ENCODE measurements at places on chromosomes 3 and 15.
A peak's percentile ranks its signal among the peaks of the same experiment; 100 is the strongest.

GRCh38 chr15:89781055-89781454 is 4.9 kb downstream of the MESP2 start:
- DNase-seq: no peak

DNA sequence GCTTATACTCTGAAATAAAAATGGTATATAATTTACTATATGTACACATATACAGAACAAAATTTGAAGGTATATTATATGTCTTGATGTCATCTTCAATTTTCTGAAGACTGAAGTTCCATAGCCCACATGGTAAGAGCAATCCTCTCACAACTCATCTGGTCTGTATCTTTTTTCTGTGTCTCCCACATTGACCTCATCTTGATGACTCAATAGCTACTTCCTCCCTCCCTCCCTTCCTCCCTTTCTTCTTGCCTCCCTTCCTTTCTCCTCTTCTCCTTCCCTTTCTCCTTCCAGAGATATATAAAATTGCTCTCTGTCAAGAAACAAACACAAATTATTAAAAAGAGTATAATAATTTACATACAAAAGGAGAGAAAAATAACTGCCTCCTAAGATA is 268.5 kb downstream of the SQOR start:
- no peak for DNase-seq

- DNase-seq: no peak
Observed at GRCh38 chr15:89495638-89496145, 691 bp downstream of the RHCG start.

DNA sequence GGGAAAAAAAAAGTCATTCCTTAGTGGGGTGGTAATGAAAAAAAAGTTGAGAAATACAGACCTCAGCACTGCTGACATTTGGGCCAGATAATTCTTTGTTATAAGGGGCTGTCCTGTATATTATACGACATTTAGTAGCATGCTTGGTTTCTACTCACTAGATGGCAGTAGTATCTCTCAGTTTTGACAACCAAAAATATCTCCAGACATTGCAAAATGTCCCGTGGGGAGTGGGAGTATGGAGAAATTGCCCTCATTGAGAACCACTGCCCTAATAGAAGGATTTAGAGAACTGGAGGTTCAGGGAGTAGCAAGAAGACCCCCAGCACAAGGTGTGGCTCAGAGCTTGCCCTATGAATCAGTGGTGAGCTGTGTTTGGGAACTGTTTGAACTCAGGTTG is 28.6 kb upstream of the TEX264 start:
- DNase-seq: no peak

DNA sequence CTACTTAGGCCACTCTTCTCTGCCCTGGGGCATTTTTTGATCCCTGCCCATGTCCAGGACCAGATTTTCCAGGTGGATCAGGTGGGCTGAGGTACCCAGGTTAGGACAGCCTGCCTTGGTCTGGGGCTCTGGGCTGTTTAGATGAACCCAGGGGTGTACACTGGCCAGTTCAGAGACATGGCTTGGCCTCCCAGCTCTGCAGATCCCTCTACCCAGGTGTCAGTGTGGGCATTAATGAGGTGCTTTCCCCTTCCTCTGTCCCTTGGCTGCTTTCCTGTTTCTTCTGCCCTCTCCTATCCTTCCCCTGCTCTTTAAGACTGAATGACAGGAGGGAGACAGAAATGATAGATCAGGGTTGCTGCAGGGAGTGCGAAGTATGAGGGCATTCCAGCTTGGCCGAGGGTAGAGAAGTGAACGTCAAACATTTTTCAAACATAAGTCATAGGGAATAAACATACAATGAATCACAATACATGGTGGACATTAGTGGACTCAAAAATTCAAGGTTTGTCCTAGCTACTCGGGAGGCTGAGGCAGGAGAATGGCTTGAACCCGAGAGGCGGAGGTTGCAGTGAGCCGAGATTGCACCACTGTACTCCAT is 30.5 kb downstream of the RTP1 start:
- no peak for DNase-seq

GRCh38 chr3:126468028-126468891 is 7.4 kb downstream of the ZXDC start:
- no peak for DNase-seq

GRCh38 chr15:21261396-21261964 is 178.8 kb downstream of the POTEB3 start:
- DNase-seq: no peak

GRCh38 chr15:60469893-60470641 is 8.9 kb downstream of the ICE2 start:
- DNase-seq: no peak

- no peak for DNase-seq
Observed at GRCh38 chr15:41928637-41929620, 35.1 kb upstream of the SPTBN5 start.

- no peak for DNase-seq
Observed at GRCh38 chr3:192915304-192915703, 2.4 kb downstream of the MB21D2 start.

DNA sequence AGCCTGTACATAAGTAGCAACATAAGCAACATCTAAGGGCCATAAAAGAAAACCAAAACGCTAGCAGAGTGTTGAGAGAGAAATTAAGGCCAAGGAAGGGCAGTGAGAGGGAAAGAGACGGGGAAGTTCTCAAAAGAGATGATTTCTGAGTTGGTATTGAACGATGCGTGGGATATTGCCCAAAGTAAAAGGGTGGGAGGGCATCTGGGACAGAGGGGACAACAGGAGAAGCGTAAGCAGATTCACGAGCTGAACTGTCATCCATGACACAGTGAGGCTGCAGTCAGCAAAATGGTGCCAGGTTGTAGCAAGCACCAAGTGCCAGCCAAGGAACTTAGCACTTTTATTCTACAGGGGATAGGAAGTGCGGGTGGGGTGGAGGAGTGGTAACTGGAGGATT is 11.8 kb downstream of the NCEH1 start:
- no peak for DNase-seq

DNA sequence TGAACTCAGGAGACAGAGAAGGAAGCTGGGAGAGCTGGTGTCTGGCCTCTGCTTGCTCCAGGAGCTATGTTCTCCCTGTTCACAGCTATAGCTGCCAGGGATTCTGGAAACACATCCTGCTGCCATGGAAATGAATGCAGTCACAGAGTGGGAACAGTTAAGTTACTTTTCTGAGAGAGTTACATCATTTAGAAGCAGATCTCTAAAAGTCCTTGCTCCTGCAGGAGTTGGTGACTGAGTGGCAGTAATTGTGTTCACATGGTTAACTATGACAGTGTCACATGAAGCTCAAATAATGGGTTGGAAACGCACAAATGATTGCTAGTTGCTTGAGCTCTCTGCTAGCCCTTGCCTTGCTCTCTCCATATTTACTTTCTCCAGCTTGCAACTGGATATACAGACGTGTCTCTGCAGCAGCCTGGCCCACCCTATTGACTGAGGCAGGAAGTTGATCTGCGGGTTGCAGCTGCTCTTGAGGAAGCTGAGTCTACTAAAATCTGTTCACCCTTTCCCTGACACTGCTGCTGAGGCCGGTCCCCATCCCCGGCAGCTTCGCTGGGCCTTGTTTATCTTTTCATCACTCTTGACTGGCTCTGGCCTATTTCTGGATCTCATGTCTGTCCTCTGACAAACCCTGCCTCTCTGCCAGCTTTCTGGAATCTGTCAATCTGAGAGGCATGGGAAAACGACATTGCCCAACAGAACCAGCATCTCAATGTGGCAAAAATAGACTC is 16.7 kb upstream of the ISLR start:
- no peak for DNase-seq

- DNase-seq: no peak
Observed at GRCh38 chr15:100101426-100102089, 240.2 kb downstream of the ADAMTS17 start.

- no peak for DNase-seq
Observed at GRCh38 chr3:182292591-182292990, 500.7 kb upstream of the ATP11B start.

DNA sequence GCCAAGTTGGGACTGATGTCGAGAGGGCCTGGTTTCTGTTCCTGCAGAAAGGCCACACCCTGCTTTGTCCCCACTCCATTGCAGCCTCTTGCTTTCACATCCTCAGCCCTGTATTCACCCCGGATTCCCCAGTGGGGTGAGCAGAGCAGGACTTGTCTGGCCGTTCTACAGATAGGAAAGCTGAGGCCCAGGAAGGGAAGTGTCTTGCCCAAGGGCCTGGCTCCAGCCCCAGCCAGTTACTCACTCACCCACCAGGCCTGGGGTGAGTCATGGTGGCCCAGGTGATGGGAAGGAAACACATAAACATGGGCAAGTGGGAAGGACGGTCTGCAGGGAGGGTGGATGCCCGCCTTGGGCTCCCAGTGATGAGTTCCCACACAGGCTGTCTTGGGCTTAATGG is 6.1 kb upstream of the DUSP7 start:
- no peak for DNase-seq

- DNase-seq: no peak
Observed at GRCh38 chr15:64991536-64992135, 1.9 kb upstream of the SPG21 start.

DNA sequence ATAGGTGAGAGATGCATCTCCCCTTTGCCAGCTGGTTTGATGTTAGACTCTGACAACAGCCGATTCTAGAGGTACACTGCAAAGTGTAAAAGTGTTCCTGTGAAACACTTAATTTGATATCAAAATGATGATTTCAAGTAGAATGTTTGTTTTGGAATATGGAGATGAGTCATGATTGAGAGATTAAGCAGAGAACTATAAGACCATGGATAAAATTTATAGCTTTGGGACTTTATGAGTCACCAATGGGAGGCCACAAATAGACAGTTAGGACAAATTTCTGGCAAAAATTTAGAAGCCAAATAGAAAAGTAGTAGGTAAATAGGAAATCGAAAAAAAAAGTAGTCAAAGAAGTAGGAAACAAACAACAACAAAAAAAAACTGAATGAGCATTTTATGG is 672.5 kb downstream of the NSUN3 start:
- no peak for DNase-seq

DNA sequence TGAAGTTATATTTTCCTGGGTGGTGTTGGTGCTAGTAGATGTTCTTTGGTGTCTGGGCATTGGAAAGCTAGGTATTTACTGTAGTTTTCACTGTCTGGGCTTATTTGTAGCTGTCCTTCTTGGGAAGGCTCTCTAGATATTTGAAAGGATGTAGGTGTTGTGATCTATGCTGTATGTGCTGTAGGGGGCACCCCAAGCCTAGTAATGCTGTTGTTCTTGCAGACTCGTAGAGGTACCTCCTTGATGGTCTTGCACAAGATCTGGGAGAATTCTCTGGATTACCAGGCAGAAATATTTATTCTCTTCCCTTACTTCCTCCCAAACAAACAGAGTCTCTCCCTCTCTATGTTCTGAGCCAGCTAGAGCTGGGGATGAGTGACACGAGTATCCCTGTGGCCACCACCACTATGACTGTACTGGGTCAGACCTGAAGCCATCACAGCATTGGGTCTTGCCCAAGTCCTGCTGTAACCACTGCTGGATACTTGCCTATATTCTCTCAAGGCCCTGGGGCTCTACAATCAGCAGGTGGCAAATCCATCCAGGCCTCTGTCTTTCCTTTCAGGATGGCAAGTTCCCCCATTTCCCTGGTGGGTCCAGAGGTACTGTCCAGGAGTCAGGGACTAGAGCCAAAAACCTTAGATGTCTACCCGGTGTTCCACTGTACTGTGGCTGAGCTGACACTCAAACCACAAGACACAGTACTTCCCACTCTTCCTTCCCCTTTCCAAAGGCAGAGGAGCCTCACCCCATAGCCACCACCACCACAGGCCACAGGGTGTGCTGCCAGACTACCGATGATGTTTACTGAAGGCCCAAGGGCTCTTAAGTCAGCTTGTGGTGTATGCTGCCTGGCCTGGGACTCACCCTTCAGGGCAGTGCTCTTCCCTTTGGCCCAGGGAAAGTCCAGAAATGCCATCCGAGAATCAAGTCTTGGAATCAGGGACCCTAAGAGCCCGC is 195.2 kb upstream of the DPPA4 start:
- peak; percentile 22 for DNase-seq

DNA sequence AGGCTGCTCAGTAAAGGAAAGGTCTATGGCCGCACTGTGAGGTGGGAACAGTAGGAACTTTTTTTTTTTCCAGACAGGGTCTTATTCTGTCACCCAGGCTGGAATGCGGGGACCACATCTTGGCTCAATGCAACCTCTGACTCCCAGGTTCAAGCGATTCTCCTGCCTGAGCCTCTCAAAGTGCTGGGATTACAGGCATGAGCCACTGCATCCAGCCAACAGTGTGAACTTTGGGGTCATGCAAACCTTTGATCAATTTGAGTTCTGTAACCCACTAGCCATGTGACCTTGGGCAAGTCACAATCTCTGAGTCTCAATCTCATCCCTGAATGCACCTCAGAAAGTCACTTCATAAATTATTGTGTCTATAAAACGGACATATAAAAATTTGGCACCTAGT is 286.8 kb upstream of the CTNNB1 start:
- no peak for DNase-seq

DNA sequence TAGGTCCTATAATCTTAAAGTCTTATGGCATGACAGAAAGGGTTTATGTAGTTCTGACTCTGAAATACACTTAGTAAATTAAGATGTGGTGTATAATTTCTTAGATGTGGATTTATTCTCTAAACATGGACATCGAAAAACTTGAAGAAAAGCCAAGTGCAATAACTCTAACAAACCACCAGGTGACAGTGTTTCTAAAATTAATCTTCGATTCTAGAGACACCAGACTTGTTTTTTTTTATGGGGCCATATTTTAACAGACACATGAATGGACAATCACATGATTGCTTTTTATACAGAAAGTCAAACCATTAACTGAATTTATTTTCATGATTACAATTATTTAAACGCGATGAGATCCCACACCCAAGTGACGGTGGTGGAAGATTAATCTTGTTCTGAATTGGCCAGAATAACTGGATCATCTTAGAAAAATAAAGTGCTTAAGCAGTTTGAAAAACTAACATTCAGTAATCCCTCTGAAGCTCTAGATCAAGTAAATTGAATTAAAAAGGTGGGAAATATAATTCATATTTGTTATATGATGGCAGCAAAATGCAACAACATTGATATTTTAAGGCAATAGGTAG is 305.1 kb downstream of the LSAMP start:
- DNase-seq: no peak

DNA sequence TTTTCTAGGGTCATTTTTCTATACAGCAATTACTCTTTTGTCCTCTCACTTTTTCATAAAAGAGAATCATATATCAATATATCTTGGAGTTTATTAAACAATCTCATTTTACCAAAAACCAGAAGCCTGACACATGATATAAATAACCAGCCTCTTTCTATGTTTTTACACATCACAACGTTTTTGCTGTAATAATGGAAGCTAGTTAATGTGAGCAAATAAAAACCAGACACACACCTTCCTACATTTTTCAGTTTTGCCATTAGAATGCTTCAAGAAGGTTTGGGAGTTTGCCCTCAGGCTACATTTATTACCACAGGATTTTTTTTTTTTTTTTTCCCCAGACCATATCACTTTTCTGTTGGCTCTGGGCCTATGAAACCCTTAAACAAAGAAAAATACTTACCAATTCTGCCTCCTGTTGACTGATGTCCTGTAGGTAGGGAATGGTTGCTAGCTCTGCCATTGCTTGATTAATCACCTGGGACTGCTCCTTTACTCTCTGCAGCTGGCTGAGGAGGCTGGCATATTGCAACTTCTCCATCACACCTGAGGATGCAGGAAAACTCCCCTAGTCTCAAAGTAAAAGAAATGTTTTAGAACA is 165.5 kb downstream of the ECT2 start:
- DNase-seq: no peak

Measured in stimulated activated CD4-positive, alpha-beta T cell treated with anti-CD3 and anti-CD28 coated beads, Interleukin-12 subunit alpha, Interleukin-12 subunit beta, amount 100 ng/mL, for 4 hours (primary cell).